ENCODE measurements at places on chromosomes 2 and 18.

DNA sequence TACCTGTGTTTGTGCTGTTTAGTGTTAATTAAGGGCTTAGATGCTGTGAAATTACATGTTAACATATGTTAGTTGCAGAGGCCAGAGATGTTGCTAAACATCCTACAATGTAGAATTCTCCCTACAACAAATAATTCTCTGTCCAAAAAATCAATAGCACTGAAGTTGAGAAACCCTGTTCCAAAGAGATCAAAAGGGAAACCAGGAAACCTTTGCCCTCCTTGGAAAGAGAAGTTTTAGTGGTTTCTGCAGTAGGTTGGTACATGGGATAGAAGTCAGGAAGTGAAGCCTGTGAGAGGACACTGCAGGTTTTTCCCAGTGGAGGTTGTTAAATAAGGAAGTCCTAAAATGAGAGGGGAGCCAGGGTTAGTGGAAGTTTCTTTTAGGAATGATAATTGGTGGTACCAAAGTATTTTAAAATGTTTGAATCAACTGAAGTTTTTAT lies 6.3 kb upstream of the RMDN2 start:
- DNase-seq, result no peak

DNA sequence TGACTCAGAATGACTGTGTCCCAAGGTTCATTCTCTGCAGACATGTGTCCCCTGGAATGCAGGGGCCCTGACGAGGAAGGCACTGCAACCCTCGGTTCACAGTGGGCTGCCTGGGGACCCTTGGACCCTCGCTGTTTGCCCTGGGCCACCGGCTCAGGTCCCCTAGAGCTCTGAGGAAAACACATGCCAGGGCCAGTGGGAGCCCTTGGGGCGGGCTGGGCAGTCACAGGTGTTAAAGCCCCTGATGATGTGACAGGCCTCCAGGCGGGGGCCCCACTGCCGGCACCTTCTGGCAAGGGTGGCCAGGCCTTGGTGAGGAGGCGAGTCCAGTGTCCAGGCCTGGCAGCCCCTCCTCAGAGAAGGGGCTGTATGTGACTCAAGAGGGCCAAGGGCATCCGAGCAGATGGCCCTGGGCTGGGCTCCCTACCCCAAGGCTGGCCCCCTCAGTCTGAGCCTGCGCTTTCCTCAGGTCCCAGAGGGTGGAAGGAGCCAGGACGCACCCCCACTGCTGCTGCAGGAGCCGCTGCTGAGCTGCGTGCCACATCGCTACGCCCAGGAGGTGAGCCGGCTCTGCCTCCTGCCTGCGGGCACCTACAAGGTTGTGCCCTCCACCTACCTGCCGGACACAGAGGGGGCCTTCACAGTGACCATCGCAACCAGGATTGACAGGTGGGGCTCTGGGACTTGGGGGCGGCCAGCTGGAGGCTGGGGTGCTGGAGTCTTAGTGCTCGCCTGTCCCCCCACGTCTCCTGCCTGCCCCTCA lies 11.1 kb downstream of the CAPN10 start:
- DNase-seq, result no peak

DNA sequence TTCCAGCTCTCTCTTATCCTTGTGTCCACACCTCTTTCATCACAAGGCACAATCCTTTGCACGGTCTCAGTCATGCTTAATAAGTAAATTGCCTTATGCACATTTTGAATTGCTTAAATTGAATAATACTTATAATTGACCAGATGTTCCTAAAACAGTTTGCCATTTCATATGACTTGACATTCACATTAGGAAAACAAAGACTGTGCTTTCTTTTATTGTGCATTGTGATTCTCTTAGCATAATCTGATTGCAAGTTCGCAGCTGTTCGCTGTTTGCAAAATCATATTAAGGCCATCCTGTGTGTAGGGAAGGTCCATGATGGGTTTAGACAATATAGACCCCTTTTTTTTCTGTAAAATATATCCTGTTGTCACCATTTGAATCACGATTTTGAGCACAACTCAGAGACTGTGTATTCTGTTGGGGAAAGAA lies 75.6 kb downstream of the RNF144A start:
- no peak for DNase-seq

DNA sequence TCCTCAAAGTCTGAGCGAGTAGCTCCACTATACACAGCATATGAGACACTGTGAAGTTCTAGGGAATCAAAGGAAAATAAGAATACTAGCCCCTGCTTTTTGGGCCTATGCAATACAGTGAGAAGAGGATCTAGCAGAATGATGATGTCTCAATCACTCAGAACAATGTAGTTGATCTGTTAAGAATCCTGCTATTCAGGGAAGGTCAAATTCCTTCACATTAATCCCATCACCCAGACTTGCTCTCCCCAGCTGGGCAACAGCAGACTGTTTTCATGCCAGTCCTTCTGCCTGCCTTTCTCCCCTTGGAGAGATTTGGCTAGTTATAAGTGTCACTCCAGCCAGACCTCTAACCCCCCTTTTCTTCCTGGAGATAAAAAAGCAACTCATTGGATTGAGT lies 230.0 kb upstream of the EPHA4 start:
- DNase-seq, result no peak

DNA sequence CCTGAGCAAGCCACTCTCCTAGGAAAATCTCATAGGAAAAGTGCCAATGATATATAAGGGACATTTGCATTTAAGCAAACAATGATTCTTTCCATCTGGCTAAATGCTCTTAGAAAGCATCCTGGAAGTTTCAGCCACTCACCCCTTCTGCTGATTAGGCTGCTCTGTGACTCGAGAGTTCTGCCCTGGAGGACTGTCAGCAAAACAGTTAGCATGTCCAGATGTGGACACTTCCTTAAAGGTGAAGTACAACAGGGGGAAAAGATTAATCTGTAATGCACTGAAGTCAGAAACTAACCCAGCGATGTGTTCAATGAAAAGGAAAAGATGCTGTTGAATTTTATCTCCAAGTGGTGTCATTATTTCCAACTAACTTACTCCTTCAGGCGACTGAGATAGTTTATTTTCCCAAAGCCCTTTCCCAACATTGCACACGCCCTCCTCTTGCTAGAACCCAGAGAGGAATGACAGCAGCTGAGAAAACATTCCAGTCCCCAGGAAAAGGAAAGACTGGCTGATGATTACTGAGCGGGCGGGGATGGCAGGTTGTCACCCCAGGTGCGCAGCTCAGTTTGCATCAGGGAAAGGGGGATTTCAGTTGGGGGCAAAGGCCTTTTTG lies 214.0 kb downstream of the SS18 start:
- DNase-seq, result no peak

DNA sequence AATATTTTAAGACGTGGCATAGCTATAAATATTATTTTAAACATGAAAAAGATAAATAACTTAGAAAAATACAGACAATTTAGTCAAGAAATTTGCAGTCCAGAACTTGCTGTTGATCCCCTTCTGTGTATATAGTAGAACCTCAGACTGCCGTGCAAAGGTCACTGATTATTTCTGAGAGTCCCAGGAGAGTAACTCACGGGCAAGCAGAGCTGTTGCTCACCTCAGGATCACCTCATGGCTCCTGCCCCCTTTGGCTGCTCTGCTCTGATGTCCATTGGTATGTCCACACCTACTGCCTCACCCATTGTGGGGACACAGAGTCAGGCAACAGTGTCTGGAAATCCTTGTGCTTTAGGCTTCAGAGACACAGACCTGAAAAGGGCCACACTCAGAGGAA lies 392.9 kb upstream of the CELF4 start:
- no peak for DNase-seq

DNA sequence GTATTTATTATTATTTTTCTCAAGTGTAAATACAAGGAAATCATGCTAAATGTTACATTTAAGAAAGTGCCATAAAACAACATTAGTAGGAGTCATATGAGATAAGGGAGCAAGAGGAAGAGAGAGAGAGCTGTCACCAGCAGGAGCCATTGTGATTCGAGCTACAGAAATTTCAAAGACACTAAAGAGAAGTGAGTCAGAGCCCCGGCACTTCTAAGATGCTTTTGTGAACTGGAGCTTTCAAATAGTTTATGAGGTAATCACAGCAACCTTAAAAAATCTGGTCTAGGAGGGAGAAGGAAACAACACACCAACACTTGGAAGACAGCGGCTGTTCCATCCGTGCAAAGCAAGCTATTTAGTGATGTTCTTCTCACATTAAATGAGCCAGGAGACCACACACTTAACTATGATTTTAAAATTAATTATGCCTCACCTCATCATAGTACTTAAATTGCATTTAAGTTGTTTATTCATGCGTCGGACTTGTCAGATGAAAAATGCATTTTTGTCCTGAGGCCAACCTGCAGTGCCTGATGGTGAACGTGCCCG lies 382.7 kb upstream of the SALL3 start:
- no peak for DNase-seq

- no peak for DNase-seq
Measured at GRCh38 chr2:10380048-10380926, 67.8 kb downstream of the ODC1 start.

- no peak for DNase-seq
Measured at GRCh38 chr2:55101466-55101865, 51.2 kb upstream of the RTN4 start.

- no peak for DNase-seq
Measured at GRCh38 chr2:47636596-47637264, 146.2 kb upstream of the MSH6 start.

DNA sequence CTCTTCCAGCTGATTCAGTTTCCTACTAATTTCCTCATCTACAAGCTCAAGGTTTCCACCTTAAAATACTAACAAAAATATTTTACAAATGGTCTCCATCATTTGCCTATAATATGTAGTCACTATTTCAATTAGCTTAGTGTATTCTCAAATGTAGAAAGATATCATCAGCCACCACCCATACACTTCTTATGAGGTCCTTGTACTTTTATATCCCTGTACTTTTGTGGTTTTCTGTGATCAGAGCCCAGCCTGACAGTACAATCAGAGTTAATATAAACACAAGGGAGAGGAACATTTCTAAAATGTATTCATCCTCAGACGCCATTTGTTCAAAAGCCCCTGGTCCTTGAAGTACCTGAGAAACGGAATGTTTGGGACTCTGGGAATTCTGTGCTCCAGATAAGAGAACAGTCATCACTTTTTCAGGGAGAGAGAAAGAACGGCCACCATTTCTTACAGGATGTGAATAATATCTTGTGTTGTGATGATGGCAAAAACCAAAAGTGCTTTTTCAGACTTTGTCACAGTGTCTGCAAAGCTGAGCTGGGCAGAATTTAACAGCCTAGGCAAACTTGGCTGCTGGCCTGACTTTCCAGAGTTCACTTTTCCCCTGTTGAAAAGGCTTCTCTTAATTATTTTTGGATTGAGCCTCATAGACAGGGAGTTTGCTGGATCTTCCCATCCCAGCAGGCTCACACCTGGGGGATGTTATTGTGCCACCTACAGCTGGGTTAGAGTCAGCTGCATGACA lies 361.7 kb upstream of the ACVR2A start:
- DNase-seq, result no peak

- no peak for DNase-seq
Measured at GRCh38 chr2:173716458-173717052, 248.6 kb downstream of the SP3 start.

GRCh38 chr2:25330273-25330672 lies 11.5 kb downstream of the DNMT3A start:
- peak; percentile 12 for DNase-seq

GRCh38 chr2:216023055-216023648 lies 9.8 kb upstream of the MREG start:
- no peak for DNase-seq

DNA sequence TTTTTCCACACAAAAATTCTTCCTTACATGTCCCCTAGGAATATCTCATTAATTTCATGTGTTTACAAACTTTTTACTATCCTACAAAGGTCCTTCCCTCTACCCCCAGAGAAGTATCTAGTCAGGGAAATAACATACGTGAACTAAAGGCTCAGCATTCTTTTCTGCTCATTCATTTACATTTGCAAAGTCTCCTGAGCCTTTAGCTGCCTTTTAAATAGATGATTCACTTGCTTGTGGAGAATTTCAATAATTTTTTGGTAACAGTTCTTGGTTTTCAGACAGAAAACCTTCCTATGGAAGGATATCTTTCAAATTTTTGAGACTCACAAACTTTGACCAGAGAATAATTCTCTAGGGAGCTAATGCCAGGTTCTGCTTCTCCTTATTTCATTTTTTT lies 81.5 kb upstream of the RMDN2 start:
- DNase-seq, result no peak

DNA sequence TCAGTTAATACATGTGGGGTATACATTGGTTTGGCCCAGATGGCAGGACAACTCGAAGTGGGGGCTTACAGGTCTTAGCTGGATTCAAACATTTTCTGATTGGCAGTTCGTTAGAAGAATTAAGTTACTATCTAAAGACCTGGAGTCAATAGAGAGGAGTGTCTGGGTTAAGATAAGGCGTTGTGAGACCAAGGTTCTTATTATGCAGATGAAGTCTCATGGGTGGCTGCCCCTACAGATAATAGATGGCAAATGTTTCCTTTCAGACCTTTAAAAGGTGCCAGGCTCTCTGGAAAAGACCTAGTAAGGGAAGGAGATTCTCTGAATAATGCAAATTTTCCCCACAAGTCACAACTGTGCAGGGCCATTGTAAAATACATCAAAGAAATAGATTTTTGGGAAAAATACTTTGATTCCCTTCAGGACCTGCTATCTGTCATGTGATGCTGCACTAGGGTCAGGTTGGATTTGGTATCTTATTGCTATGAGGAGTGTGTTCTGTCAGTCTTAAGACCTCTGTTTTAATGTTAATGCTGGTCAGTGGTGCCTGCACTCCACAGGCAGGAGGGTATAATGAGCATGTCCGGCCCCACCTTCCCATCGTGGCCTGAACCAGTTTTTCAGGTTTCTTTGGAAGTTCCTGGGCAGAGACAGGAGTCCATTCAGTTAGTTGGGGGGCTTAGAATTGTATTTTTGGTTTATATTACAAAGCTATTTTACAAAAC lies 14.3 kb upstream of the MC5R start:
- DNase-seq, result no peak

DNA sequence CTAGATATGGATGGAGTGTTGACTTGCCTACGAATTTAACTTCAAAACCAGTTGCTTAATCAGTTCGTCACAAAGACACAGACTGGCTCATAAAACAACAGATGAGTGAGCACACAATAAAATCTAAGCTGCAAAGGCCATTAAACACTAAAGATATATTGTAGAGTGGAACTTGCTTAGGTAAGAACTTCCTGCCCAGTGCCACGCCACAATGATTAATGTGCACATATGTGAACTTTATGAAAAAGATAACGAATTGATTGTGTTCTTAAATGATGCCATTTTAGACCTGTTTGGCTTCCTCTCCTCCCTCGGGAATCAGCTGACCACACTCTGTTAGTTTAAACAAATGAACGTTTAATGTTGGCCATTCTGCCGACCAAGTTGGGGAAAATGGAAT lies 2031.3 kb upstream of the CELF4 start:
- DNase-seq, result no peak
